ENCODE measurements at places on chromosomes 2 and 18. TPM values are rescaled to one million over a fixed set of nuclear protein-coding genes. Genes with fewer than 3 reads are reported as not detected.

PRKAG3 gene
- not detected for total RNA-seq

- DNase-seq = no peak
Measured at GRCh38 chr18:24862201-24862816, 401.9 kb downstream of the HRH4 start.

DNA sequence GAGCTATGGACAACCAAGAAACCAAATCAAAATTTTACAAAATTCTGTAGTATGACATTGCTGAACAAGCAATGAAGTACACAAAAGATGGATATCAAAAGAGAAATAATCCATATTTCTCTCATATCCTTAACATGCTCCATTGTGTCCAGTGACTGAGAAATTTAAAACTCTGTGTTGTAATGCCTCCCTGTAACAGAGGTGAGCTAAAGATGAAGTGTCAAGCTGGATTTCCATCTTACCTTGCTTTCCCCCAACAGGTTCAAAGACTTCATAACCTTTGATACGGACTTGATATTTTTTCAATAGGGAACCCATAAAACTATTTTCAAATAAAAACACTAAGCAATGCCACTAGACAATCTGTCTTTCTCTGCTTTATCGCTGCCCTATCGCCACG, 95.7 kb upstream of the SERTAD2 start:
- no peak for DNase-seq

DNA sequence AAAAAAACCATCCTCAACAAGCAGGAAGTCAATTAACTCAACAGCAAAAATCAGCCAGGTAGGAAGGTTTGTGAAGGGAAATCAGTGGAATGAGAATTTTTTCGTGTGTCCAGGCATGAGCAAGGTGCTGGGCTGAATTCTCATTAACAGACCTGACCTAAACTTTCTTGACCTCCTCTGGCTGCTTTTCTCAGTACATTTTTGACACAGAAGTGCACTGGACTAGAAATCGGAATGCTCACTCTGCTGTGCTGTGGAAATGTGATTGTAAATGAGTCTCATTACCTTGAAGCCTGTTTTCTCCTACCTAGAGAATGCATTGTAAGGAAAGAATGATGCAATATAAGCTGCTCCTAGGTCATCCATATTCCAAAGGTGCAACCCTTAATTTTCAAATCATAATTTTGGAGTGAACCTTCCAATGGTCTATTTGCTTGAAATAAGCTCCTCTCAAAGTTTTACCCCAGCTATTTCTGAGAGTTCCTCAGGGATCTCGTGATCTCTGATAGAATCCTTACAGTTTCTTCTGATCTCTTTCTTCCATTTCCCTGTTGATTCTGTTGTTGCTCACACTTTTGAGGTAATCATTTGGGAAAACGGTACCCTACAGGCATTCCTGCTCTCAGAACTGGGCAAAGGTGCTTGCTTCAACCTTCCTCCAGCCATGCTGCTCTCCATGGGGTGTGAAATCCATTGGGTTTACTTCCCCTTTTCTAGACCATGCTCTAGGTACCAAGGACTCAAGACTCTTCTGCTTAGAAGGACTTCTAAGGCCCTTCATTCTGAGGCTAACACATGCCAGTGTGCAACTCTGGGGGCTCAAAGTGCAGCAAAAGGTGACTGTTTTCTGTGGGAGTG, 104.9 kb upstream of the ITPRID2 start:
- no peak for DNase-seq

CPLX4 gene
- not detected for total RNA-seq

UCN gene
- 3.7 TPM for total RNA-seq

- no peak for DNase-seq
Measured at GRCh38 chr2:146661473-146662096, 1183.2 kb upstream of the ACVR2A start.

DNA sequence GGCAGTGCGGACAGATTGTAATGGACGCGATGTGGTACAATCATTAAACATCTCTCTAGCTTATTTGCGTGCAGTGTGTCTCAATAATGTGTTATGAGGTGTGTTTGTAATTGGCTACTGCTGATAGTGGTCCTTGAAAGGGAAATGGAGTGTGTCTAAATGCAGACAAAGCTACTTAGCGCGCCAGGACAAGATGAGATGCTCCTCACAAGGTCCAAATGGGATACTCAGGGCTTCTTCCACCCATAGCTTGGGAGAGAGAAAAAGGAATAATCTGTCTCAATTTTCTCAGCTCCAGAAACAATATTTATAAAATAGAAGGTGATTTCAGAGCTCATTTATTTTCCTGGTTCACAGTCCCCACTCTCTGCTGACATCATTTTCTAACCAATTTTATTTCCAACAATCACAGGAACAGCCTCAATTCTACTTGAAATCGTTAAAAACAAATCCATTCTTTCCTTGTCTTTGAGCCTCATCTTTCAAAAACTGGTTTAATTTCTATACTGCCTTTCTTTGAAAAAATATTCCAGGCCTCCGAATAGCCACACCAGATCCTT, 28.5 kb downstream of the GALNT14 start:
- no peak for DNase-seq

DNA sequence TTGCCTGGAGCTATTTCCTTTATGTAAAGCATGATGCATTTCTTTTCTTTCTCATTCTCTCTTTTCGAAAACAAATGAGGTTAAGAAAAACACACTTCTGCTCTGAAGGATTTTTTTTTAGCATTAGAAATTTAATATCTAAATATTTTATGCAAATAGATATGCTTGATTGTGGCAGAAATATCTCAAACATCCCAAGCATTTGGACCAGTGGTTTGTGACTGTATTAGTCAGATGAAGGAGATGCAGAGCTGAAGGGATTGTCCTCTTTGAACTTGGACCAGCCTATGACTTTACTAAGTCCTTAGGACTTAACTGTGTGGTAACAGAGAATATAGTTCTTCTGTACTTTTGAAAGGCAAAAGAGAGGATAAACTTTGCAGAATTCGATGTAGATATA, 335.9 kb upstream of the NT5C1B start:
- no peak for DNase-seq

XDH gene
- not detected for total RNA-seq

DNA sequence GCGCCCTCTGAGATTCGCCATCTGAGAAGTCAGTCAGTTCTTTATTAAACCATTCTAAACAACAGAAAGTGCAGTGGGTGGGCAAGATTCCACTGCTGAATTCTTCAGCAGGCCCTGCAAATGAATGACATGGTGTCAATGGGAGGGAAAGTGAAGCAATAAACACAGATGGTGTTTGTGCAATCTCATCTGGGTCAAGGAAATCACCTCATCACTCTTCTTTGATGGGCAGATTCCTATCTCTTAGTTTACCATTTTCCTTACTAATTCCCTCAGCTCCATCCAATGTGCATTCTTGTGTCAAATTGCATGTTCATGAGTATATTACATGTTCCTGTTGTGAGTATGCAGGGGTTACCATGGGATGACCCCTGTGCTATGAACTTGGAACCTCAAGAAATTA, 100.7 kb upstream of the CYP1B1 start:
- no peak for DNase-seq

DNA sequence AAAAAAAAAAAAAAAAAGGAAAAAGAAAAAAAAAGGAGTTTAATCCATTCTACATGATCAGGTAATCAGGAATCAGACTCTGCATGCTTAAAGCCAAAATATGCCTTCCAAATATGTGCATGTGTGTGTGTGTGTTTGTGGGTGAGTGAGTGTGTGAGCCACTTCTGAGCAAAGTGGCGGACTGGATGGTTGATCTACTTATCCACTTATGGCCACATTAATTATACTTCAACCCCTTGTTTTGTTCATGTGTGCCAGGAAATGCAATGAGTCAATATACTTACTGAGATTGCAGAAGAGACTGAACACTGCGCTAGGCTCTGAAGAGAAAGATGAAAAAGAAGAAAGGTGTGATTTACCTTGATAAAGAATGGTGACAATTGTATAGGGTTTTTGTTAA, 586.5 kb upstream of the NXPH2 start:
- no peak for DNase-seq

GRCh38 chr2:72929010-72929409, 11.7 kb downstream of the EMX1 start:
- DNase-seq = no peak

TCF7L1 gene
- total RNA-seq = not detected

DNA sequence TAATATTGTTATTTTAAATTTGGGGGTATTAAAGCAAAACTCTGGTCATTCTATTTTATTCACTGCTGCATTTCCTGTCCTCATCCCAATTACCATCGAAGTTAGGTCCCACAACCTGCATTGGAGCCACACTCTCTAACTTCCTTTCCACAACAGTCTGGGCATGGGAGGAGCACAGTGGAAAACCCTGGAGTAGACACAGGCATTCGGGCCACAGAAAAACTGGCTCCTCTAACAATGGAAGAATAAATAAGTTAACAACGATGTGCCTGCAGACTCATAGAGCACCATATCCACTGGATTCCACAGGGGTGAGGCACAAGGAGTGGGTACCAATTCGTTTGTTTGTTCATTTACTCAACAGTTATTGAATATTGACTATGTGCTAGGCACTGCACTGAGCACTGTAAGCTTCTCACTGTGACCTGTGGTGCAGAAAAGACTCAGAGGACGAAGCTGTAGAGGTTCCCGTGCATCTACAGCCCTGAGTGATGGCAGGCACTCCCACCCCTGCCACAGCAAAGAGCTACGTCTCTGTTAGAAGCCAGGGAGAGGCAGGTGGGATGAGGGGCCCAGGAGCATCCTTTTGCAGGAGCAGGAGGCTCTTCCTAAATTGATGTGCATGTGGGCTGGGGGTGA, 154.2 kb upstream of the PGAP1 start:
- DNase-seq = no peak

DNA sequence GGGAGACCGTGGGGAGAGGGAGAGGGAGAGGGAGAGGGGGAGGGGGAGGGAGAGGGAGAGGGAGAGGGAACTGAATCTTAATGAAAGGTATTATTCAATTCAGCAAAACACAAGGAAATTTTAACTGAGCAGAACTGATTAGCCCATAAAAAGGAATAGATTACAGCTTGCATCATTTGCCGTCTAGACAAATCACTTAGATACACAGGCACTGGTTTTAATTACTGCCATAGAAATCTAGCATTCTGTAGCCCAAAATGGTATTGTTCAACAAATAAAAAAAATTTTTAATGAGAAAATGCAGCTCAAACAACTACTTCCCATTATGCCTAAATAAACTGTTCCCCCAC, 7.9 kb upstream of the KCNF1 start:
- DNase-seq = no peak

EPB41L3 gene
- total RNA-seq = 1.9 TPM

WNT10A gene
- 1.9 TPM for total RNA-seq

SYT4 gene
- not detected for total RNA-seq

SLC16A14 gene
- total RNA-seq = 0.72 TPM

GRCh38 chr2:45212953-45213635, 203.8 kb upstream of the SIX2 start:
- no peak for DNase-seq

DNA sequence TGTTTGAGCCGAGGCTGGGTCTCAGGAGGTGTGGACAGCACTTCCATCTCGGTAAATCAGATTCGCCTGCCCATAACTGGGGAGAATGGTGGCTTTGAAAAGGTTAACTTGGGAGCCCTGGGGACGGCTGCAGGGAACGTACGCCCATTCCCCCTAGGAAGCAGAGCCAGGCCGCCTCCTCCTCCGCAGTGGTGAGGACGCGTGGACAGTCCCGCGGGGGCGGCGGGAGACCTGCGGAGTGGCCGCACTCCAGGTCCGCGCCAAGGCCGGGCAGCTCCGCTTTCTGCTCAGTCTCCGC, 845 bp upstream of the MYCN start:
- DNase-seq = peak; percentile 68

- no peak for DNase-seq
Measured at GRCh38 chr2:220756653-220757052, 815.5 kb downstream of the EPHA4 start.

DNA sequence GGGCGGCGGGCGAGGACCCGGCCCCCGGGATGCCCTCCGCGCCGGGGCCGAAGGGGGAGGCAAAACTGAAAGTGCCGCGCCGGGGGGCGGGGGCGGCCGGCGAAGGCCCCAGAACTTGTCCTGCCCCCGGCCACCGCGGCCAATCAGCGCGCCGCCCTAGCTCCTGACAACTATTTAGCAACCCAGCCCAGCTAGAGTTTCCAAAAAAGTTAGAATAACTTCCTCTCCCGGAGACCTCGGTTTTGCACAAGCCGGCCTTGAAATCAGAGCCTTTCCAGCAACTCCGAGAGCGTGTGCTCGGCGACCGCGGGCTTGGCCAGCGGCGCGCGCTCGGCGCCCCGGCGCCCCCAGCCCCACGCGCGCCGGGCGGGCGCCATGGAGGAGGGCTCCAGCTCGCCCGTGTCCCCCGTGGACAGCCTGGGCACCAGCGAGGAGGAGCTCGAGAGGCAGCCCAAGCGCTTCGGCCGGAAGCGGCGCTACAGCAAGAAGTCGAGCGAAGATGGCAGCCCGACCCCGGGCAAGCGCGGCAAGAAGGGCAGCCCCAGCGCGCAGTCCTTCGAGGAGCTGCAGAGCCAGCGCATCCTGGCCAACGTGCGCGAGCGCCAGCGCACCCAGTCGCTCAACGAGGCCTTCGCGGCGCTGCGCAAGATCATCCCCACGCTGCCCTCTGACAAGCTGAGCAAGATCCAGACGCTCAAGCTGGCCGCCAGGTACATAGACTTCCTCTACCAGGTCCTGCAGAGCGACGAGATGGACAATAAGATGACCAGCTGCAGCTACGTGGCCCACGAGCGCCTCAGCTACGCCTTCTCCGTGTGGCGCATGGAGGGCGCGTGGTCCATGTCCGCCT, at the start of gene TWIST2:
Gene TWIST2, plus strand, starts transcription at position 245 of the 850 bp plus-strand sequence. Its CDS starts 131 bp downstream, at position 376.
- DNase-seq = no peak

DNA sequence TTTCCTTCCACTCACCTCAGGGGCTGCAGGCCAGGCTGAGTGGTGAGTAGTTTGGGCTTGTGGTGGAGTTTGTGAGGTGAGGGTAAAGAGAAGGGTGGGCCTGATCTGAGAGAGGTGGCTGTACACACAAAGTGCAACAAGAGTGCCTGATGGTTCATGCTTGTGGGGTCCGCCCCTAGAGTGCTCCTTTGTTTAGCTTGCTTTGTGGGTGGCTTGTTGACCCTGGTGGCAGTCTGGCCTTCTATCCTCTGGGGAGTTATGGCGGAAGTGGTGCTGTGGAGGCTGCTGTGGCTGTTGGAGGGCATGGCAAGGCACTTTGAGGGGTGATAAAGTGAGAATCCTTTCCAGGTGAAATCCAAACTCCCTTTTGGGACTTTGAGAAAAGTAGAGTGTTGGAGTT, 10.6 kb downstream of the UBE2F start:
- no peak for DNase-seq

GRCh38 chr2:232795920-232796319, 19.6 kb upstream of the KCNJ13 start:
- DNase-seq = no peak

GRCh38 chr18:3758531-3758930, 308.6 kb downstream of the TGIF1 start:
- no peak for DNase-seq

VSNL1 gene
- total RNA-seq = not detected

DNA sequence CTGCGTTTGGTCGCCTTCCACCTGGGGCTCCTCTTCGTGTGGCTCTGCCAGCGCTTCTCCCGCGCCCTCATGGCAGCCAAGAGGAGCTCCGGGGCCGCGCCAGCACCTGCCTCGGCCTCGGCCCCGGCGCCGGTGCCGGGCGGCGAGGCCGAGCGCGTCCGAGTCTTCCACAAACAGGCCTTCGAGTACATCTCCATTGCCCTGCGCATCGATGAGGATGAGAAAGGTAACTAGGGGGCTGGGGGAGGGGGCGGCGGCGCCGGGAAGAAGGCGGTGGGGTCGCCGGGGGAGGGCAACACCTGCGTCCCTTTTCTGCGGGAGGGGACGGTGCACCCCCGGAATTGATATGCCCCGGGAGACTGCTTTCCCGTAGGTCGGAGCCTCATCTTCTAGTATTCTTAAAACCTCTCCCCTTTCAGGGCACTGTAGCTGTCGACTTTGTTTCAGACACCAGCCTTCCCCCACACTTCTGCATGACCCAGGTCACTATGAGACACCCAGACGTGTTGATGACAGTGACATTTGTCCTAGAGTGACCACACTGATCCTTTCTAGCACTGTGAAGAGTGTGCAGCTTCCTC, 755 bp downstream of the SPAST start:
- DNase-seq = no peak
